ENCODE measurements at places on chromosomes 3 and 15. TPM values are rescaled to one million over a fixed set of nuclear protein-coding genes. Genes with fewer than 3 reads are reported as not detected.
A peak's percentile ranks its signal among the peaks of the same experiment; 100 is the strongest.

GRCh38 chr15:22930782-22931484 lies 49.2 kb downstream of the CYFIP1 start:
- DNase-seq: no peak

GRCh38 chr15:78103406-78104118 lies 11.2 kb downstream of the SH2D7 start:
- no peak for DNase-seq

DNA sequence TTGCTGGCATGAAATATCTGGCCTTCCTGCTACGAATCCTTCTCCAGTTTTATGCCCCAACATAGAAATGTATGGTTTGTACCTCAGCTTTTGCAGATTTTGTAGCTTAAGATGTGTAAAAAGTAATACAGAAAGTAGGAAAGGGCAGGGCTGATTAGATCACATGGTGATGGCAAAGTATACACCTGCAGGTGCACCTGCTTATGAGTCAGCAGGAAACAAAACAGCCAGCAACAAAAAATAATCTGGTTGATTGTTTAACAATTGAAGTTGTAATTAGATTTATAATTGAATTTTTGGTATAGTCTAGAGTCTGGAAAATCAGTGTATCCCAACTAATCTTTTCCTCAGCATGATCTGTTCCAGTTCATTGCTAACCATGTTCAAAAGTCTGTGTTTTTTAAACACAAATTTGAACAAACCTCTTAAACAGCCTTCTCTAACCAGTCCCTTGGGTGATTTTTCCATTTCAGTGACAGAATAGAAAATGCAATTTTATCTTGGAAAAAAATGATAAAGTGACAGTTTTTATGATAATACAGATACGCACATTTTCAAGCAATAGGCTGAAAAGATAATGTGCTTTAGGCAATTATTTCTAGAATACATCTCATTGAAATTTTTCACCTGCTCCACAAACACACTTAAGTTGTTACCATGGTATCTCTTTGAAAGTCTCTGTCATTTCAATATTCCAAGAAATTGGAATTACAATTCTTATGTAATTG lies 477.4 kb downstream of the NAALADL2 start:
- DNase-seq: no peak

DNA sequence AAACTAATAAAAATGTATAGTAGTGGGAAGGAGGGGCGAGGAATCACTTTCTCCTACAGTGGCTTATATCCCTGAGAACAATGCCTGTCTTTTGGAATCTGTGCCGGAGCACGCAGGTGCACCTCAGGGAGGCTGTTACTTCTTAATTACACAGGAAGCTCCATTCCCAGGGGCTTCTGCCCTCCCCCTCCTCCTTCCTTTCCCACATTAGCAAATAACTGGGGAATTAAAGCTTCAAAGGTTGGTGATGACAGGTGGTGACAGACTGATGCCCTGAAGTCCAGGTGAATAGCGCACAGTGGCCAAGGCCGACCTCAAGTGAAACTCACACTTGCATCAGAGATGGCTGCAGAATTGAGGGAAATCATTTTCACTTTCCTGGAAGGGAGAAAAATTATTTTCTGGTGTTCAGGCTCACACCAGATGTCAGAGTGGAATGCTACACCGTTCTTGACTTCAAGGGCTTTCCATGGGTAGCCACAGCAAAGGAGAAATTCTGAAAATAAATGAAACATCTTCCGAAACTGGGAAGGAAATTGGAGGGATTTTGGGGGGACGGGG lies 3.7 kb downstream of the GRAMD2A start:
- no peak for DNase-seq

GRCh38 chr15:68789091-68789490 lies 31.6 kb downstream of the ANP32A start:
- DNase-seq: no peak

- DNase-seq: no peak
Observed at GRCh38 chr15:99590913-99591646, 25.3 kb downstream of the MEF2A start.

- DNase-seq: peak; percentile 65
Observed at GRCh38 chr15:86915811-86916331, 836.2 kb downstream of the AGBL1 start.

GRCh38 chr15:39756806-39757522 lies 25.7 kb downstream of the FSIP1 start:
- DNase-seq: peak; percentile 51

DNA sequence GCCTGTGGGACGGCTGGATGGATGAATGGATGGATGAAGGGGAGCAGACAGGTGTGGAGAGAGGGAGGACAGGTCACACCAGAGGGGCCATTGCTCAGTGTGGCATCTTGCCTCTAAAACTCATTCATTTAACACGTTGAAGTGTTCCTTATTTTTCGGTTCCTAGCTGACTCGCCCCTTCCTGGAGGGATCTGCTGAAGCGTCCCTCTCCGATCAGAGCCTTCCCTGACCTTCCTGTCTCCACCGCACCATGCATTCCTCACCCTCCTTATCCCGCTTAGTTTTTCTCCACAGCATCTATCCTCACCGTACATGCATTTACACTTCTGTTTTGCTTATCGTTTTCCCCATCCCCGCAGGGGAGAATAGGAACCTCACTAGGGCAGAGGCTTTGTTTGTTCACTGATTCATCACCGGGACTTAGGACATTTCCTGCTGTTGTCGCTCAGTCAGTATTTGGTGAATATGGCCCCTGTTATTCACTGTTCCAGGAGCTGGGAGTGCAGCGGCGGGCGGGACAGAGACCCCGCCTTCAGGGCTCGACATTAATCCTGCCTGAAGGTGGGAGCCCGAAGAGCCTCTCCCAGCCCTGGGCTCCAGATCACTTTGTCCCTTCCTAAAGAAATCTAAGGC lies 32.0 kb downstream of the FOXL2 start:
- DNase-seq: peak; percentile 47

- DNase-seq: no peak
Observed at GRCh38 chr3:31442755-31443154, 90.0 kb upstream of the STT3B start.

DNA sequence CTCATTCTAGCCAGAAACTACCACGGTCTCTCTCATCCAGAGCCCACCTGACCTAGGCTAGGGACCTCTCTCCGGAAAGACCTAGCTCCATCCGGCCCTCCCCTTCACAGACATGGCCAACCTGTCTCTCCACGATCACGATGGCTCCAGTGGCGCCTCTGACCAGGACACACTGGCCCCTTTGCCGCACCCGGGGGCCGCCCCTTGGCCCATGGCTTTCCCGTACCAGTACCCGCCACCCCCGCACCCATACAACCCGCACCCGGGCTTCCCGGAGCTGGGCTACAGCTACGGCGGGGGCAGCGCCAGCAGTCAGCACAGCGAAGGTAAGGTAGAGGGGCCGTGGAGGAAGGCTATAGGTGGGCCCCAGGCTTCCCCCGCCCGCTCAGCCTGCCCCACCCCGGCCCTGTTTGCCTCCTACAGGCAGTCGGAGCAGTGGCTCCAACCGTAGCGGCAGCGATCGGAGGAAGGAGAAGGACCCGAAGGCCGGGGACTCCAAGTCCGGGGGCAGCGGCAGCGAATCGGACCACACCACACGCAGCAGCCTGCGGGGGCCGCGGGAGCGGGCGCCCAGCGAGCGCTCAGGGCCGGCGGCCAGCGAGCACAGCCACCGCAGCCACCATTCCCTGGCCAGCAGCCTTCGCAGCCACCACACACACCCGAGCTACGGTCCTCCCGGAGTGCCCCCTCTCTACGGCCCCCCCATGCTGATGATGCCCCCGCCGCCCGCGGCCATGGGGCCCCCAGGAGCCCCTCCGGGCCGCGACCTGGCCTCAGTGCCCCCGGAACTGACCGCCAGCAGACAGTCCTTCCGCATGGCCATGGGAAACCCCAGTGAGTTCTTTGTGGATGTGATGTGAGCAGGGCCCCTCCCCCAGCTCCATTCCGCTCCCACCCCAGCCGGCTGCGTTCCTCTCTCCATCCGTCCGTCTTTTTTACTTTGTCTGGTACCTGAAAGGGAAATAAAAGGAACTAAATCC lies 4.5 kb upstream of the AP2M1 start:
- no peak for DNase-seq

DNA sequence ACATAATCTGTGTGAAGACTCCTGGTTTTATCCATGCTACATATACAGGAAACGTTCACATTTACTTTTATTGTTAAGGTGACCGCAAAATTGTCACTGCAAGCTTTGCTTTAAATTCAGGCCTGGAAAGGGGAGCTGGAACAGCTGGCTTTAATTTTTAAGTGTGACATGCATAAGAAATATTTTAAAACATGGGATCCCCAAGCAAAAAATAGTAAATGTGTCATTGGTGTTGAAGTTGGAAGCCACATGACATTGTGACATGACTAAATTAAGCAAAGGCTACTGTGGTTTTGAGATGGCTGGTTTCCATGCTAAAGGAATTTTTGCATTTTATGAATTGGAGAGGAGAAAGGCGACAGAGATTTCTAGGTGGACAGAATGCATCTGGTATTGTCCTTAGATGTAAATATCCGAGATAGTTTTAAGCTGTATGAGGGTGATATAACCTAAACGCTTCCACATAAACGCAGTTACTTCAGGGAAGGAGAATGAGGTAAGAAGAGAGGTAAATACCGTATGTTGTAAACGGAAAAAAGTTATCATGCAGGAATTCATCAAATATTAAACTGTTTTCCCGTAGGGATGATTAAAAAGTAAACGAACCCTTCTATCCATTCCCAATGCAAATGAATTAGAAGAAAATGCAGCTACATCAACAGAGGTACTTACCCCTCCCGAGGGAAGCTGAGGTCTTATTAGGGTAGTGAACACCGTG lies 927 bp upstream of the FYTTD1 start:
- DNase-seq: peak; percentile 18

DNA sequence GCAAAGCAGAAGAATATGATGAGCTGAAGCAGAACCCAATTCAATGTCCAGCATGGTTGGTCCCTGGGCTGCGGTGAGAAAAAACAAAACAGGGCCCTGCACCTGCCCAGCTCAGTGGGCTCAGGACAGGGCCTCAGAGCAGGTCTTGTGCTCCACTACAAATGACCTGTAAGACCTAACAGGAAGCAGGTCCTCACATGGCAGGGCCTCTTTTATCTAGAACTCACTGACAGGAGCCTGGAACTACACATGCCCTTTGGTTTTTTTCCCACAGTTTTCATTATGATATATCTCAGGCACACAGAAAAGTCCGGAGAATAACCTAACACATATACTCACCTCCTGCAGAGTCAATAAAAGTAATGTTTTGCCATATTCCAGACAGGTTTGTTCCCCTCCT lies 38.4 kb downstream of the CCDC12 start:
- DNase-seq: no peak

DNA sequence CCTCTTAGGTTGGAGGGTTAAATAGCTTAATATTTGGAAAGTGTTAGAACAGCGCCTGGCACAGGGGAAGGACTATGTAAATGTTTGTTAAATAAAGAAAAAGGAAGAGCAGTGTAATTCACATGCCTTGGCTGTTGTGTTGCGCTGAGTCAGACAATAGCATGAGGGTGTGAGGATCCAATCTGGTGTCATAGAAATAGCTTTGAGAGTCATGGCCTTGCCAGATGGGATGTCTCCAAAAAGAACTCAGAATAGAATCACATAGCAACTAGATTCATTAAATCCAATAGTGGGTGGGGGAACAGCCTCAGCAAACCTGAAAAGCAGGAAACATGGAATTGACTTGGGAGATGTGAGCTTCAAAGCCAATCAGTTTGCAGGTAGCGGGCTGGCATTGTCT lies 3.9 kb upstream of the RBSN start:
- no peak for DNase-seq

DNA sequence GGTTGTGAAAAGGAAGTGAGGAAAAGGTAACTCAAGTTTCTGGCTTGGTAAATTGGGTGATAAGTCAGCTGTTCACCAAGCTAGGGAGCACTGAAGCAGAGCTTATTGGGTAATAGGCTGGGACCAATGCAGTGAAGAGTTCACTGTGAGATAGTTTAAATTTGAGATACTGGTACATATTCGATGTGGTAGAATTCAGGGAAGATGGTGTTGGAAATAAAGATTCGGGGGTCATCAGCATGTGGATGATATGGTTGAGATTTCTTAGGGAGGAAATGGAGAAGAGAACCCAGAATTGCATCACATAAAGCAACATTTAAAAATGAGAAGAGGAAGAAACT lies 16.9 kb downstream of the MME start:
- DNase-seq: no peak

- DNase-seq: no peak
Observed at GRCh38 chr15:42576040-42576594, 711 bp downstream of the STARD9 start.

DNA sequence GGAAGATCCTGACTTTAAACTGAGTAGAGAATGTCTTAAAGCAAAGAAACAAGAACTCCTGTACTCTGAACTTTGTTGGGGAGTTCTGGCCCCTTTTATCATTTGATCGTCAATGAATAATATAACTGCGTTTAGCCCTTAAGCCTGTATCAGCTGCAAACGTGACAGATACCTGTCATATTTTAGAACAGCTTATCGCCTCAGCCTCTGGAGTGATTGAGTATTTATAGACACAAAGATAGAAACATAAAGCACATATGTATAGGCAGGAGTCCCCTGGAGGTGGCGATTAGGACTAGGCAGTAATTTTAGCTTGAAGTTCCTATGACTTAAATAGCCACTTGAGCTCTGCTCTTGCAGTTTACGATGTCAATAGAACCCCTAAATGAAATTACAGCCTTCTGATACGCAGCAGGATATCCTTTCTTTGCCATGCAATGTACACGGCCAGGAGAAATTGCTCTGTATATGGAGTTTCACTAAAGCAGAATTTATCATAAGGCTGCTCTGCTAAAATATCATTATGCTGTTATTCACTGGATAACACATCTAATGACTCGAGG lies 321.8 kb downstream of the TIGIT start:
- no peak for DNase-seq

- no peak for DNase-seq
Observed at GRCh38 chr3:52347716-52348635, 31.9 kb downstream of the DNAH1 start.

GRCh38 chr3:100538339-100538706 lies 45.9 kb downstream of the TMEM45A start:
- no peak for DNase-seq

DNA sequence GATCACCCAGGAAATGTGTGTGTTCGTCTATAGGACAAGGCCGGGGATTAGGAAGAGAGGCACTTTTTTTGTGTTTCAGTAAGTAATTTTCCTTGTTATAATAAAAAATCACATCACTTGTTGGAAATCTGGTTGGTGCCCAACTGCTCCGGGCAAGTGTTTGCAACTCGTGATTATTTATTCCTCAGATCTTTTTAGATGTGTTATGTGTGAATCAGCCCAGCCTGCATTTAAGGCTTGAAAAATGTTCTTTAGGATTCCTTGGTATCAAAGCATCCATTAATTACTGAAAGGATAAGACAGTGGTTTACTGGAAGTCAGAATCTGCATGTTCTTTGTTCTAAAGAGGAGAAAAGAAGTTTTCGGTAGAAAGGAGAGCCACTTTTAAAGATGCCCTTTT lies 345.6 kb downstream of the FEZF2 start:
- no peak for DNase-seq

GRCh38 chr3:19432669-19433068 lies 284.4 kb downstream of the KCNH8 start:
- no peak for DNase-seq

CYFIP1 gene
- total RNA-seq: 38.4 TPM

REC114 gene
- not detected for total RNA-seq

AGBL1 gene
- total RNA-seq: not detected

SEMA3B gene
- total RNA-seq: 5.9 TPM

SELENOT gene
- total RNA-seq: 165 TPM

USP4 gene
- total RNA-seq: 2.7 TPM

All from H4 (cell line).